Stimulated activated CD4-positive, alpha-beta T cell treated with anti-CD3 and anti-CD28 coated beads, Interleukin-1b, Interleukin-23, amount 100 ng/mL, for 1 hour (primary cell): ENCODE measurements at places on chromosomes 12 and 14.

DNA sequence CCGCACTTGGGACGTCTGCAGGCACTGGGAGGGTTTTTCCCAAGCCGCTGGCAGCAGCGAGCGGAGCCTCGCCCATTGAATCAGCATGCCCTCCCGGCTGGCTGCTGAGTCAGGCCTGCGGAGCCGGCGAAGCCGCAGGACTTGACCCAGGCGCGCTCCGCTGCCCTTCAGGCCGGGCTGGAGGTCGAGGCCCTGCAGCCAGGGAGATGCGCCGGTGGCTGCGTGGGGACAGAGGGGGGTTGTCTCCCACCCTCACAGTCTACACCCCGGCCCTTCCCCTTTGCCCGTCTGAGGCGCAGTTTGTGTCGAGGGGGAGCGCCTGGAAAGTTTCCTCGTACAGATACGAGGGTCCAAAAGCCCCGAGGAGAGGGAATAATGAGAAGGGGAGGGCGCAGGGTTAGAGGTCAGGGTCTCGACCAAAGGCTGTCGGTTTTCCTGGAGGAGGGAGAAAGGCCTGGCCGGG lies 759 bp upstream of the KLC1 start:
- no peak for DNase-seq

DNA sequence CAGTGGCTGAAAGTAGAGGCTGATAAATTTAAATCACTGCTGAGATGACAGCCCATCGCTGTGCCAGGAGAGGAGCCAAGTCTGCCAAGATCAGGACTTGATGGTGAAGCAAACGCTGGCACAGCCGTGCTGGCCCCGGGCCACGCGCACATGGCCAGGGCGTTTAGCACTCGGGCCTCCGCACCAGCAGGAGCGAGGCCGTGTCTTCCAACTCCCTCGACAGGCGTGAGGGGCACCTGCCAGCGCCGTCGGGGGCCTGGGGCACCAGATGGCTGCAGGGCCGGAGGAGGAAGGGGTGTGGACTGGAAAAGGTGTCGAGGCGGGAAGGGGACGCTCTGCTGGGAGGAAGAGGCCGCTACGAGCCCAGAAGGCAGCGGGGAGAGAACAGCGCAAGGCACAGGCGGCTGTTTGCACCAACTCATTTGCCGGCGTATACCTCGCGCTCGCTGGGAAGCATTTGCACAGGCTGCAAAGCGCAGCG lies 29.5 kb downstream of the RIMBP2 start:
- DNase-seq: no peak

- no peak for DNase-seq
Observed at GRCh38 chr14:38524636-38525509, 269.0 kb upstream of the CLEC14A start.

- no peak for DNase-seq
Observed at GRCh38 chr14:99809859-99810558, 16.8 kb downstream of the EML1 start.

GRCh38 chr12:12724421-12725085 lies 7.4 kb downstream of the CDKN1B start:
- DNase-seq: no peak

- DNase-seq: no peak
Observed at GRCh38 chr14:96581902-96582301, 79.7 kb downstream of the PAPOLA start.

DNA sequence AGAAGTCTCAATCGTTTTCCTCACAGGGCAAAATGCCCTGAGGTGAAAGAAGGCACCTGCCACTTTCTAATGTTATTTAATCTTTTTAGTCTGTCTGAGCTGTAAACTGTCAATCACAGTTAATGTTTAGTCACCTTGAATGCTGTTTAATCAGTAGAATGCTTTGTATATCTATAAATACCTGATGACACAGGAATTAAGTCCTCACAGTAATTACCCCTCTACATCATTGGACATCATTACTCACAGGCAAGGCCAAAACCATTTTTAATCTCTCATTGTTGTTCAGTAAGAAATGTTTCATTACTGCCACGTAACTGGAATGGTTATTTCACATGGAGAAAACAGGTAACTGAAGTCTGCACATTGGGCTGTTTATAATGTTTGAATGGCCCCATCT lies 178.8 kb downstream of the EXOC5 start:
- DNase-seq: no peak

DNA sequence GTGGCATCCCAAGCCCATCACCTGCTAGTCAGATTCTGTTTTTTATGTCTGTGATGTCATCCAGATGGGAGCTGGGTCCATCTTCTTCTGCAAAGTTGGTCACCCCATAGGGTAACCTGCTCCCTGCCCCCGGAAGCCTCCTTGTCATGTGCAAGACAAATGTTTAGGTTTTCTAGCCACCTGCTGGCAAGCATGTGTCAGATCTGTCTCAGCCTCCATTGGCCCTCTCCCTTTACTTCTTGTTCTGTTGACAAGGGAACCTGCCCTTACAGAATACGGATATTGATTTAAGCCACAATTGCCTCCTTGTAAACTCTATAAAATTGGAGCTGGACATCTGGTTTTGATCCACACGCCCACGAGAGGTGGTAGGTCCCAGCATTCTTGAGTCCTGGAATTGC lies 7.5 kb downstream of the NTF3 start:
- DNase-seq: no peak

DNA sequence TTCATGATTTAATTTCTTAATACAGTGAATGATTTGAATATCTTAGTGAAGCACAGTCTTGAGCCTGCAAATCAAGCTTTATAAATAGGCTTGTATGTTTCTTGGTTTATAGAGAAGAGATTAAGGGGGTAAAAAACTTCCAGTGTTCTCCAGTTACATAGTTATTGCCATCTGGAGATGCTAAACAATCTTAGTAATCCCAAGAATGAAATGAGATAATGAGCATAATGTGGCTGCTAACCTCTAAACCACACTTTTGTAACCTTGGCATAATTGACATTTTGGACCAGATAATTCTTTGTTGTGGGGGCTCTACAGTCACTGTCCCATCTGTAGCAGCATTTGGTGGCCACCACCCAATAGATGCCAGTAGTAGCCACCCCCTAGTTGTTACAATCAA lies 316.8 kb downstream of the CCDC91 start:
- no peak for DNase-seq

GRCh38 chr14:85459361-85460000 lies 70.5 kb upstream of the FLRT2 start:
- DNase-seq: no peak

- no peak for DNase-seq
Observed at GRCh38 chr12:112617153-112617505, 174.4 kb upstream of the RPH3A start.

DNA sequence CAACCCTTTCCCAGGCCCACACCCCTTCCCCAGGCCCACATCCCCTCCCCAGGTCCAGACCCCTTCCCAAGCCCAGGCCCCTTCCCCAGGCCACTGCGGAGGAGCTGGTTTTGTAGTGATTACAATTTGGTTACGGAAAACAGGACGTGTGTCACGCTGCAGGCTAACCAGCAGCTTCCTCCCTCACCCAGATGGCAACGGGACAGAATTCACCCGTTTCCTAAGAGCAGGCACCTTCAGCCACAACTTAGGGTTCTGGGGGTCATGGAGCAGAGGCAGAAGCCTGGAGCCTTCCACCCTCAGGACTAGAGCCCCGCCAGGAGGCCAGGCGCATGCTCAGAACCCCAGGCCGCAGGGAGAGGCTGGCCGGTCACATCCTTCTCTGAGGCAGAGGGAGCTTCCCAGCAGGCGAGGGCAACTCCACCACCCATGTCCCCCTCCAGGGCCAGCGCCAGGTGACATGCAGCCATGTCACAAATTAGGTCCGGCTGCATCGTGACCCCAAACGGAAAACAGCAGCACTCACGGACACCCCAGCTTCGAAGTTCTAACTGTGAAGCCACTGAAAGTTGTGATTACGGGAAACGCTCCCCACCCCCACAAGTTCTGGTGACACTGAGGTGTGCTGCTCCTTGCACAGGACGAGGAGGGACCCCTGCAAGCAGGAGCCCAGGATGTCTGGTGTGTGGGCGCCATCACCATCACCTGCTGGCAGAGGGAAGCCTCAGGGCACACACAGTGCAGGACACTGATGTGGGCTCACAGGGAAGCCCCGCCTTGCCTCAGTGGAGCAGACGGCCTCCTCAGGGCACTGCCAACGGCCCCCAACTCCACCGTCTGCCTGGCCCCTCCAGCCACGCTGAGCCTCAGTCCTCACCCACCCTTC lies 7.7 kb downstream of the BRF1 start:
- DNase-seq: no peak

GRCh38 chr12:80634903-80635302 lies 72.5 kb upstream of the MYF6 start:
- DNase-seq: no peak

GRCh38 chr14:68950111-68950510 lies 29.0 kb downstream of the ACTN1 start:
- no peak for DNase-seq

GRCh38 chr12:19161216-19161615 lies 31.7 kb downstream of the PLEKHA5 start:
- DNase-seq: no peak

- DNase-seq: peak; percentile 44
Observed at GRCh38 chr12:26853303-26854030, 20.5 kb upstream of the ITPR2 start.

GRCh38 chr12:89469361-89469760 lies 55.2 kb downstream of the GALNT4 start:
- DNase-seq: no peak

GRCh38 chr12:59940631-59941342 lies 345.0 kb downstream of the SLC16A7 start:
- no peak for DNase-seq

DNA sequence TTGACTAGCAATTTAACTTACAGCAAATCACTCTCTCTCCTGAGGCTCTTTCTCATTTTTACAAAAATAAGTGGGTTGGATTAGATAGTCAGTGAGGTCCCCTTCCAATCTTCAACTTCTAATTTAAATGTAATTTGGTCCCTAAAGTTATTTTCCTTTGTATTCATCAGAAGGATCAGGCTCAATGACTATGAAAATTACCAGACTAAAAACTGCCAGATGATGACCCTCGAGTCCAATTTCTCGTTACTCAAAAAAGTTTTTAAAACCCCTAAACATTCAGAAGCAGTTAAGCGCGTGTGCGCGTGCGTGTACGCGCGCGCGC lies 34.7 kb downstream of the DICER1 start:
- DNase-seq: no peak
